ENCODE measurements at places on chromosomes 4 and X.

GRCh38 chrX:155718972-155719586 is 106.3 kb upstream of the TMLHE start:
- DNase-seq: no peak

DNA sequence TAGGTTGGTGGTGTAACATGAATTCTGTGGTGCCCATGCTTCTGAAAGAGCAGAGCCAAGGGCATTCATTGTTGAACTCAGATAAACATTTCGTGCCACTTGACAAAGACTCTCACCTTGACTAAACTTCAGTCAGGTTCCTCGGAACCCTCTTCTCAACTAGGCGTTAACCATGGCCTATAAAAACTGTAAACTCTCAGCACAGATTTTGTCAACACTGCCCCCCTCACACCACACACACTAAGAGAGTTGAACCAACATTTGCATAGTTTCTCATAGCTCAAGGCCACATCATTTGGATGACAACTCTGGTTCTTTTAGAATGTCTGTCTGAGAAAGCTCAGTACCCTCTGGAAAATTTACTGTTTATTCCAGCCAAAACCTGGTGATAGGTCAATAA is 28.1 kb downstream of the CASP6 start:
- no peak for DNase-seq

- peak; percentile 26 for DNase-seq
Observed at GRCh38 chrX:149830192-149830873, 48.6 kb downstream of the MAGEA9 start.

DNA sequence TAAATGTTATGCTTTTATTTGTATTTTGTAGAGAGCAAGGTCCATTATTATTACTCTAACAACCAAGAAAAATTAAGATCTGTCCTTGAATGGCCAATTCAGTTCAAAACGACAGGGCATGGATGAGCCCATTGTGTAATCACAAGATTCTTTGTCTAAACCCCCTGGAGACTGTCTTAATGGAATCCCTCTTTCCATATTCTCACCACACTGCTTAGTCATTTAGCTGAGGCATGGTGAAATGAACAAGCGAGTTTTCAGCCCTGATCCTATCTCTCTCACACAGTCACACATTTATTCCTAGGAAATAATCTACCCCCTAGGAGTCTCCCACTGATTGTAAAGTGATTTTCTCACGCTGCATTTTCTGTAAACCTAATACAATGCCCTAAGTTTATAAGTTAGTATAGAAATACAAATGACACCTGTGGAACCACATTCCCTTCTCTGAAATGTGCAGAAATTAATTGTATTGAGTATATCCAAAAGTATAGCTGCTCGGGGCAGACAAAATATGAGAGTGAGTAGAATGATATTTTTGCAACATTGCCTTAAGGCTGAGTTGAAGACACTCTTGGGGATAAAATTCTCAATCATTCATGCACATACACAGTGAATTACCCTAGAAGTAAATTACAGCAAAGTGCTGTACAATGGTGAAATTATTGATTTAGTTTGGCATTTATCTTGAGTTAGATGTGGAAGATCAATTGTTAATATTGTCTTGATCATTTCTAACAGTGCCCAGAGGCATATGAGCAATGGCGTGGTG is 119.7 kb upstream of the PCDH7 start:
- DNase-seq: peak; percentile 79

GRCh38 chr4:120692964-120693363 is 229.6 kb downstream of the PRDM5 start:
- peak; percentile 91 for DNase-seq

- no peak for DNase-seq
Observed at GRCh38 chr4:168696826-168697225, 200.0 kb downstream of the PALLD start.

- peak; percentile 58 for DNase-seq
Observed at GRCh38 chr4:185921583-185922555, 109.9 kb upstream of the SORBS2 start.

GRCh38 chrX:120016068-120016441 is 61.4 kb downstream of the RHOXF2B start:
- no peak for DNase-seq

- DNase-seq: peak; percentile 36
Observed at GRCh38 chr4:48898733-48899431, 7.7 kb downstream of the OCIAD2 start.

- DNase-seq: peak; percentile 71
Observed at GRCh38 chrX:155027509-155028066, 944 bp downstream of the FUNDC2 start.

- DNase-seq: peak; percentile 26
Observed at GRCh38 chr4:113872426-113873260, 106.8 kb downstream of the ARSJ start.

GRCh38 chr4:4852591-4853362 is 6.7 kb upstream of the MSX1 start:
- peak; percentile 87 for DNase-seq

- DNase-seq: no peak
Observed at GRCh38 chr4:106810122-106810521, 226.0 kb downstream of the DKK2 start.

DNA sequence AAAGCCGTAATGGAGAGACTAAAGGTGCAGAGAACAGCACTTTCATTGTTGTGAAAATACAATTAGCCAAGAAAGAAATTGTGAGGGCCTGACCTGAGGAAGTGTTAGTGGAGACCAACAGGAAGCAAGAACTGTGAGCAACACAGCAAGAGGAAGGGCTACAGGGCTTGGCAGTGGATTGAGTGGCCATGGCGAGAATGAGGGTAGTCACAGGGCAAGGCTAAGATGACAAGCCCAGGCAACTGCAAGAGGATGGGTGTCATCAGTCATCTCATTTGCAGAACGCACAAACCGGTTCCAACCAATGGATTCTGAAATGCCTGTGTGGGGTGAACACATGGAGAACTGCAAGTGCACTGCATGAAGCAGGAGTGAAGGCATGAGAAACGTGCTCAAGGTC is 3.6 kb downstream of the SLC10A6 start:
- DNase-seq: no peak
